ENCODE measurements at places on chromosomes 1 and 21.

DNA sequence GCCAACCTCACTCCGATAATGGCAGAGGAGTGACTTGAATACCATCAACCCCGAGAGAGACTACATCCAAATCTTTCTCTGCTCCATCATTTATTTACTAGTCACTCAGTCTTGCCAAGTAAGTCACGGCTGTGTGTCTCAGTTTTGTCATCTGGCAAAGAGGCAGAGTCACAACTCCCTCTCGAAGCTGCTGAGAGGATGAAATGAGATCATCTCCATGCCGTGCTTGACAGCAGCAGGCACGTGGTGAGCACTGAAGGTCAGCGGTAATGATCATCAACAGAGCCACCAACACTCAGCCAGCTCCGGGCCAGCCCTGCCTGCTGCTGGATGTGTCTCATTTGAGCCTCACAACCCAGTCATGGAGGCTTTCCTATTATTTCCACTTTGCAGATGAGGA, 19.9 kb downstream of the ALDH4A1 start:
- peak; percentile 53 for DNase-seq

GRCh38 chr1:155437405-155437804, 116.7 kb downstream of the RUSC1 start:
- no peak for DNase-seq

DNA sequence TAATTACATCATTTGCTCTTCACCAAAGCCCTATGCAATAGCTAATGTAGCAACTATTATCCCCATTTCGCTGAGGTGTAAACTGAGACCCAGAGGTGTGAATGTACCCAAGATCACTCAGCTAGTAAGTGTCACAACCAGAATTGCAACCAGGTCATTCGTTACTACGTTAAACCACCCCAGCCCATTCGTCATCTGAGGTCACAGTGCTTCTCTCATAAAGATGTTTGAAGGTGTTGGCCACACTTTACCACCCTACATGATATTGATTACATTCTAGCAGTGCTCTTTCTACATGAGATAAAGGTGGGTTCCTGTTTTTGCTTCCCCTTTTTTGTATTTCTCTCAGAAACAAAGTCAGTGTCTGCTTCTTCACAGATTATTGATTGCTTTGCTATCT, 195.3 kb downstream of the ZBTB18 start:
- no peak for DNase-seq

- no peak for DNase-seq
Measured at GRCh38 chr1:36339215-36339614, 15.8 kb upstream of the EVA1B start.

DNA sequence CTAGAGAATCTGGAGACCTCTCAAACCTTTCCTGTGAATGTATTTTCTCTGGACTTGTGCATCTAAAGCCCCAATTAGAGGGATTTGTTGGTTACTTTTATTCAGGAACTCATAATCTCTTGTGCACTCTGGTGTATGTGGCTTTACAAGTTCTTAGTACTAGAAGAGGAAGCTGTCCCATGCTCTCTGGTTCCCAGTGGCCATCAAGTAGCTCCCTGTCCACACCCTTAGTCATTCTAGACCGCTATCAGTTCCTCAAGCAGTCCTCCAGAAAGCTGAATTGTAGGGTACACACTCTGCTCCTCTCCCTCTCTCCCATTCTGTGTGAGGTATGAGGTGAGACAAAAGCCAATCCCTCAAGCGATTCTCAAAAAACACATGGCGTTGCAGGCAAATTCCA, 470.3 kb downstream of the PTPRC start:
- no peak for DNase-seq

DNA sequence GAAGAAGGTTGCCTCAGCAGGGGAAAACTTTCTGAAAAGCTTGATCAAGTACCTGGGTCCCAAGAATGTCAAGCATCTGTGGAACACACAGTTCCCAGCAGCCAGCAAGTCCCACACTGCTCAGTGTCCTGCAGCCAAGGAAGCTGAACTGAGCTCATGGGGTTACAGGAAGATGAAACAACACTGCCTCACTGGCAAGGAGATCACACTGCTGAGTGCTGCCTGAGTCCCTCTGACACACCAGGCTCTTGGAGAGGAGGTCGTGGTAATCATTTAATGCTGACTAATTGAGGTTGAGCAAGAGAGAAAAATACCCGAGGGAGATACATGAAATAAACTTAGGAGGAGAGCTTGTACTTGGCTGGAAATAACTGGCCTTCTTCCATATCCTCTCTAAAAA, 75.2 kb downstream of the MPZL1 start:
- DNase-seq, result peak; percentile 100

DNA sequence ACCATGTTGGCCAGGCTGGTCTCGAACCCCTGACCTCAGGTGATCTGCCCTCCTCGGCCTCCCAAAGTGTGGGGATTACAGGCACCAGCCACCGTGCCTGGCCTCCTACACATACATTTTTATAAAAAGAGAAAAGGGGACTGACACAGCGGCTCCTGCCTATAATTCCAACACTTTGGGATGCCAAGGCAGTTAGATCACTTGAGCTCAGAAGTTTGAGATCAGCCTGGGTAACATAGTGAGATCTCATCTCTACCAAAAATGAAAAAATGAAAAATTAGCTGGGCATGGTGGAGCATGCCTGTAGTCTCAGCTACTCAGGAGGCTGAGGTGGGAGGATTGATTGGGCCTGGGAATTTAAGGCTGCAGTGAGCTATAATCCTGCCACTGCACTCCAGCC, 23.4 kb downstream of the ZNF281 start:
- no peak for DNase-seq

DNA sequence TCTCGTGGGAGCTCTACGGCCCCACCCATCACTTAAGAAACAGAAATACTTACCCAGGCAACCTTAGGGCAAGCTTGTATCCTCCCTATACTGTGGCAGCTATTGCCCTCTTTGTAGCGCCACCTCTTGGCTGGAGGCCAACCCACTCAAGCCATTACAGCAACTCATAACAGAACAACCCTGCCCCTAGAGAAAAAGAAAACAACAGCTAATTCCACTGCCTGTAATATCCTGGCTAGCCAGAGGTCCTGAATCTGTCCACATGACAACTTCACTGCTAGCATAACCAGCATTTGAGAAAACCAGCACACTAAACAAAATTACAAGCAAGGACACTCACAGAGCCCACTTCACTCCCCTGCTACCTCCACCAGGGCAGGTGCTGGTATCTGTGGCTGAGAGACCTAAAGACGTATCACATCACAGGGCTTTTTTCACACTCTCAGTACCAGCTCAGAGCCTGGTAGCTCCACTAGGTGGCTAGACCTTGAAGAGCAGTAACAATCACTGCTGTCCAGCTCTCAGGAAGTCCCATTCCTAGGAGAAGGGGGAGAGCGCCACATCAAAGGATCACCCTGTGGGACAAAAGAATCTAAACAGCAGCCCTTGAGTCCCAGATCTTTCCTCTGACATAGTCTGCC, 14.5 kb upstream of the MX1 start:
- DNase-seq, result no peak
